Anterior cingulate cortex (tissue), 58 donors: ENCODE measurements at places on chromosomes 2 and 18.

DNA sequence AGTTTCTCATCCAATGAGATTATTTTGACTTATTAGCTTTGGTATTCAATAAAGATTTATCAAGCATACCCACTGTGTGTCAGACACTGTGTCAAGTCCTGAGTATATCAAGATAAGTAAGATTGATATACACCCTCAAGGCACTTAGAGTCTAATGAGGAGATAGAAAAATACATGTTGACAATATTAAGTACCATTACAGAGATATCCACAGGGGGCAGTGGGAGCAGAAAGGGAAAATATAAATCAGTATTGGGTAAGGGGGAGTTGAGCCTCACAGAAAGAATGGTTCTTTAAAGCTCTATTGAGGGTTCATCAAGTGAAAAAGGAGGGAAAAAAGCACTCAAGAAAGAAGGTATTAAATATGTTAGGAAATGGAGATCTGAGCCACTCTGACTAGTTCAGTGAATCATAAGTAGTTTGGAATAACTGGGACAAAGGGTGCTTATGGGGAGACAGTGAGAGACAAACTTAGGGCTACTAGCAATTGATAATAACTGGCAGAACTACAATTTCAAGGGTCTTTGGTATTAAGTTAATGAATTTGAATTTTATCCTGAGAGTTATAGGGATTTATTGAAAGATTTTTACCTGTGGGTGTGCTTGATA, 45.5 kb upstream of the SLC8A1 start:
- no peak for DNase-seq

- DNase-seq = no peak
Measured at GRCh38 chr18:49563130-49563540, 1.3 kb downstream of the LIPG start.

GRCh38 chr2:111225856-111226255, 105.1 kb downstream of the BCL2L11 start:
- no peak for DNase-seq

DNA sequence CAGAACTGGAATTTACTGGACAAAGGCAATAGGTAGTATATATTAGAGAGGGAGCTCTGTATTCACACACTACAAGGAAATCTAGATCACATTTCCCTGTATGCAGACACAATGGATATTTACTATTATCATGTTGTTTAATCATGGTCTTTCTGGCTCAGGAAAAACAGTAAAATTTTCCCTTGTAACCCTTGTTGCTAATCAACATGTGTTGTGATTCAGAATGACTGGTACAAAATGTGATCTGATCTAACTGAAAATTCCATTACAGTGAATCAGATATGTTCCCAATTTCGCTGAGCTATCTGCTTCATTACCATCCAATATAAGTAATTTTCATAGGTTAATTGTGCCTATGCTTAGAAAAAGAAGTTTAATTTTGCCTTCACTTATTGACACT, 1109.7 kb downstream of the LRP1B start:
- no peak for DNase-seq

GRCh38 chr2:180359522-180360282, 352.6 kb upstream of the CWC22 start:
- no peak for DNase-seq

DNA sequence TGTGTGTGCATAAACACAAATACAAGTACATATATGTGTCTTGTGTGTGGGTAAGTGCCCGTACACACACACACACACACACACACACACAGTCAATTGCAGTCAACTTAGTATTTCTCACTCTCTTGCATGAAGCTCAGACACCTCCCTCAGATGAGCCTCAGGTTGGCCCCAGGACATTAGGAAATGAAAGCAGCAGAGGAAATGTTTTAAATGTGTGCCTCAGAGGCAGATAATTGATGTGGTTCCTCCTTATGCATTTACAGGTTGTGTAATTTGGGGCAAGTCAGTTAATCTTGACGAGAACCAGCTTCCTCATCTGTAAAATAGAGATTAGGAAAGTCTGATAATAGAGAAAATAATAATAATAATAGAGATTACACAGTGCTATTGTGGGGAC, 814.0 kb upstream of the ID2 start:
- no peak for DNase-seq

GRCh38 chr2:44107086-44107740, 61.5 kb upstream of the PPM1B start:
- no peak for DNase-seq

DNA sequence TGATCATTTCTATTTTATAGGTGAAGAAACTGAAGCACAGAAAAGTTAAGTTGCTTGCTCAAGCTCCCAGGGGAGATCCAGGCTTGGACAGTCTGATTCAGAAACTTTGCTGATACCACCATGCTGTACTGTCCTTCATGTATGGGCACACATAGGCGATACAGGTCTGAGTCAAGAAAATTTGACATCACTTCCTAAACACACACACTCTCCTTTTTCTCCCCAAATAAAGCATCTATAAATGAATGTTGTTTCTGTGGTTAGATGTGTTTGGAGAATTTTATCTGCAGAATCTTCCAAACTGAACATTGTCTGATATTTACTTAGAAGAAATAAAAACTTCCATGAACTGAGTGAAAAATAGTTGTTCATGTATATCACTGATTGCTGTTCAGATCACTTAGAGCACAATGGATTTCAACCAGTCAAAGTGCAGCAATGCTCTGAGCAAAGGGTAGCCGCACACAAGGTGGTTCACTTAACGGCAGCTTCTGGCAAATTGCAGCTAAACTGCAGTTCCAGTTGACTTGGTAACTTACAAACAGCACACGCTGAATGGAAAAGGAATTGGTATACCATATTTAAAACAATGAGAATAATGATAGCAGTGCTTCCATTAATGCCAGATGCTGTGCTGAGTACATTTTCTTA, 10.0 kb upstream of the AGFG1 start:
- no peak for DNase-seq

- no peak for DNase-seq
Measured at GRCh38 chr2:156532989-156533388, 96.8 kb downstream of the GPD2 start.

DNA sequence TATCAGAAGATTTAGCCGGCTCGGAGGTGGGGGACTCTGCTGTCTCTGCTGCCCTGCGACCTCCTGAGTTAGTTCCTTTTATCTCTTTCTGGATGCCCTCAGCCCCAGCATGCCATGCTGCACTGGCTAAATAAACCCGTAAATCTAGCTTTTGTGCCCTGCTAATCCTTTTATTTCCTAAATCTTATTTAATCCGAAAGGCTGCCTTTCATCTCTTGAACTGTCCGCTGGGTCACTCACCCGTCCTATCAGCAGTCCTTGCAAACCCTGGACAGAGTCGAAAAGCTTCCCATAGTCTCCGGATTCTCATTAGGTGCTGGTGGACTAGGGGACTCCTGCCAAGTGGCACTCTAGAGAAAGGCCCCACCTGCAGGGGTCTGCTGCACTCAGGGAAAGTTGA, 122.0 kb upstream of the APCDD1 start:
- no peak for DNase-seq

DNA sequence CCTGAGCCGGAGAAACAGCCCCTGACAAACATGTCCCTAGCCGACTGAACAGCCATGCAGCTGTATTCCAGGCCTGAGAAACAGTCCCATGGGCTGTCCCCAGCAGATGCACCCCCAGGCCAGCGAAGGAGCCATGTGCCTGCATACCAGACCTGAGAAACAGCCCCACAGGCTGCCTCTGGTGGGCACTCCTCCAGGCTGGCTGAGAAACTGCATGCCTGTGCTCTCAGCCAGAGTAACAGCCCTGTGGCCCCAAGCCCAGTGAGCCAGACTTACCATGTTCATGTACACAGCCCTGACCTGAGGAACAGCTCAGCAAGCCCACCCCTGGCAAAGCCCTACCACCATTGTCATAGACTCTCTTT, 24.8 kb downstream of the BOLL start:
- no peak for DNase-seq

DNA sequence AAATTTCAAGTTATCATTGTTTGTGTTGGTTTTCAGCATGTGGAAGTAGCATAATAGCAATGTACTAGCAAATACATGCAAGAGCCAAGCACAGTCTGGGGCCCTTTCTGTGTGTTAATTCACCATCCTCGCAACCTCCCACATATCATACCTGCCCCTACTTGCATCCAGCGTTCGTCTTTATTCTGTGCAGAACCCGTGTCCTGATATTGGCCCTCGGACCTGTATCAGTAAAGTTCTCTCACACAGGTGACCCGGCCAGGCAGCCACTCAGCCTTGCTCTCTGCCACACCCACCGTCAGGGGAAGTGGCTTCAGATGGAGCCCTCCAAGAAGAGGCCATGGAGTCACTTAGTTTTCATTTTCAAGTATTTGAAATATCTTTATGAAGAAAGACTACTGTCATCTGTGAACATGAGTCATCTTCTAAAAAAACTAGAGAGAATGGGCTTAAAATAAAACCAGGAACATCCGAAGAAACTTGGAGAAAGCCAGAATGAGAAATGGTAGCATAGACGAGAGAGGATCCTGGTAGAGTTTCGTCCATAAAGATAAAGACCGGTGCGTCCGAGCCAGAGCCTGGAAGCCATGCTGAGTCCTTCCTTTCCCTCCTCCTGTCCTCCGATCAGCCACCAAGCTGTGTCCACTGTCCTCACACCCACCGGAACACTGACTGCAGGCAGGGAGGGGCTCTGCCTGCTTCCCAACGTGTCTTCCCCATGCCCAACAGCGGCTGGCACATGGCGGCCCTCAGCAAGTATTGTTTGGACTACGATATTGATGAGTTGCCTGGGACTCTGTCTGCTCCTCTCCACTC, 57.3 kb upstream of the RPL31 start:
- no peak for DNase-seq

DNA sequence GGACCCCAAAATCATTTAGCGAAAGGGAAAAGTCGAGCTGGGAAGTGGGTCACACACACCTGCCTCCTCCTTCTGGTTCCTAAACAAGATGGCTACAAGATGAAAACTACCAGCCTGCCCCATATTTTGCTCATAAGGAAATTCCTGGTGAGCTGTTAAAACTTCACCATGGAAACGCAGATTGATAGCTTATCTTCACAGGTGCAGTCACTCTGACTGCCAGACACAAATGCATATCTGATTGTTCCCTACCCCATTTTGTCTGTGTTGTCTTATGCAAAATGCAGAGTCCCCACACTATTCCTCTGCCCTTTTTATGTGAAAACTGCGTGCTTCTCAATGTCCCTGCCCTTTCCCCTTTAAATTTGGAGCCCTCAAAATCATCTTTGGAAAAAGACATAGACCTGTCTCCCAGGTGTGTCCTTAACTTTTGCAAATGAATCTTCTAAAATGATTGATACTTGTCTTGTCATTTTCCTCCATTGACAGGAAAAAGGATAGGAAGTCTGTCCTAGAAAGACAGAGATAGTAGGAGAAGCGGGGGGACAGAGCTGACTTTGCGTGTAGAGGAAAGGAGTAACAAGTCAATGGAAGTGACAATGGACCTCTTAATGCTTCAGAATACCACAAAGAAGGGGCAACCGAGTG, 38.9 kb upstream of the THOC1 start:
- no peak for DNase-seq

DNA sequence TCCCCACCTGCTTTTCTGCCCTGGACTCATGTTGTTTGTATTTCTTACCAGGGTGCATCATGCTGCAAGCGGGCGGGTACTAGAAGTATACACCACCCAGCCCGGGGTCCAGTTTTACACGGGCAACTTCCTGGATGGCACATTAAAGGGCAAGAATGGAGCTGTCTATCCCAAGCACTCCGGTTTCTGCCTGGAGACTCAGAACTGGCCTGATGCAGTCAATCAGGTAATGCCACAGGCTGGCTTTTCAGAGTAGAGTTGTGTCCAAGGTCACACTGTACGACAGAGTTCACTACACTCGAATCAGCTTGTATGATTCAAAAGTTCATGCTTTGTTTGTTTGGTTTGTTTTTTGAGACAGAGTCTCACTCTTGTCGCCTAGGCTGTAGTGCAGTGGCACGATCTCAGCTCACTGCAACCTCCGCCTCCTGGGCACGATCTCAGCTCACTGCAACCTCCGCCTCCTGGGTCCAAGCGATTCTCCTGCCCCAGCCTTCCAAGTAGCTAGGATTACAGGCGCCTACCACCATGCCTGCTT, 19.4 kb downstream of the SRSF7 start:
- DNase-seq = no peak

DNA sequence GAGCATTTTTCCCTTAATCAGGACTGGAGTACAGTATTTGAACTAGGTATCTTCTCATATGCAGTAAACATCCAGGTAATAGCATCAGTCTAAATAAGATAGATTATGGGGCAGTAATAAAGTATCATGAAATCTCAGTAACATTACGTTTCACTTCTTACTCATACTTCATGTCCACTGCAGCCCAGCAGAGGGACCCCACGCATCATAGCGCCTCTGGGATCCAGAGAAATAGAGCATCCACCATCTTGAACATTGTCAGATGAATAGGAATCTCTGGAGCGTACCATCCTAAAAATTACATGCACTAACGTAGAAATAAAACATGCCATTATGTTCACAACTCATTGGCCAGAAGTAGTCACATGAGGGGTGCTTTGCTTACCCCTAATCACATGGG, 499.0 kb downstream of the CPS1 start:
- no peak for DNase-seq

GRCh38 chr2:69082430-69082997, 69.5 kb downstream of the ANTXR1 start:
- DNase-seq = no peak

DNA sequence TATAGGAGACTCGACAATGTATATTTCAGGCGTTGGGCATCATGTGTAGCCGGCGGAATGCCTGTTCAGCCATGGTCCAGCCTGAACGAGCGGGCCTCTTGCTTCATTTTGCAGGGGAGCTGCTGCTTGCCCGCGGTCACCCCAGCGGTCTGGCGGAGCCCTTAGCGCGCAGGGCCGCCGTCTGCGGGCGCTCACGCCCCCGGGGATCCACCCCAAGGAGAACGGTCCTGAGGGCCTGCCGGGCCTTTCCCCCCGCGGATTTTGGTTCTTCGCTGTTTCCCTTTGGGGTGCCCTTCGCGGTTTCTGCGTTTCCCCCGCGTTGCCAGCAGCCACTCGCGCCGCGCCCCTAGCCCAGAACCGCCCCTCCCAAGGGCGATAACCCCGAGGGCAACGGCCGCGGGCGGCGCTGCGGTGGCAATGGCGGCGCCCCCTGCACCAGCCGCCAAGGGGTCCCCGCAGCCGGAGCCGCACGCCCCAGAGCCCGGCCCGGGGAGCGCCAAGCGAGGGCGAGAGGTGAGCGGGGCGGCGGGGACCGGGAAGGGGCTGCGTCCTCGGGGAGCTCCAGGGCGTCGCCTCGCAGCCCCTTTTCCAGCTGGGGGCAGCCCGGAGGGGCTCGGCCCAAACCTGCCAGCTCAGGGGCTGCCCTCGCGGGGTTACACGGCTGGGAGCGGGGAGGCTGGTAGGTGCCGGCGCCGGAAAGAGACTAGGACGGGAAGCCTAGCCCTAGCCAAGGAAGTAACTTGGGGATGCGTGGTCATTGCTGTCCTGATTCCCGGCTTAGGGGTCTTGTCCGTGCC, at the start of gene MFSD2B:
MFSD2B (plus strand) TSS at position 406 of the 797 bp plus-strand sequence; CDS start at position 418, 12 bp downstream.
- no peak for DNase-seq

- no peak for DNase-seq
Measured at GRCh38 chr2:226962176-226962773, 126.4 kb downstream of the RHBDD1 start.

DNA sequence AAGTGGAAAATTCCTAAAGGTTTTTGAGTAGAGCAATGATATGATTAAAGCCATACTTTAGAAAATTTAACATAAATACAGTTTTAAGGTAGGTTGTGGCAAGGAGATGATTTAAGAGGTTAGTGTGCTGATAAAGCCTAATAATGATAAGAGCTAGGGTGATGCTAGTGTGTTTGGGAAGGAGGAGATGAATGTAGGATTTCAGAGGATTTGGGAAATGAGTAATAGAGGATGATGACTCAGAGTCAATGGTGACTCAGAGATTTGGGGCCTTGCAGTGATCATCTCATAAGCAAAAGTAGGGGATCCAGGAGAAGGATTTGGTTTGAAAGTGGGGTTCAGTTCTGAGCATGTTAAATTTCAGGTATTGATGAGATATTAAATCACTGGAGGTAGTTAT, 23.3 kb downstream of the STAMBP start:
- no peak for DNase-seq
